ENCODE measurements at places on chromosomes 5 and 9.
A peak's percentile ranks its signal among the peaks of the same experiment; 100 is the strongest.

- no peak for DNase-seq
Observed at GRCh38 chr5:94776167-94776566, 157.7 kb downstream of the SLF1 start.

- DNase-seq: no peak
Observed at GRCh38 chr5:125411071-125411743, 664.8 kb upstream of the ZNF608 start.

- DNase-seq: no peak
Observed at GRCh38 chr5:76393035-76393680, 9.9 kb upstream of the IQGAP2 start.

DNA sequence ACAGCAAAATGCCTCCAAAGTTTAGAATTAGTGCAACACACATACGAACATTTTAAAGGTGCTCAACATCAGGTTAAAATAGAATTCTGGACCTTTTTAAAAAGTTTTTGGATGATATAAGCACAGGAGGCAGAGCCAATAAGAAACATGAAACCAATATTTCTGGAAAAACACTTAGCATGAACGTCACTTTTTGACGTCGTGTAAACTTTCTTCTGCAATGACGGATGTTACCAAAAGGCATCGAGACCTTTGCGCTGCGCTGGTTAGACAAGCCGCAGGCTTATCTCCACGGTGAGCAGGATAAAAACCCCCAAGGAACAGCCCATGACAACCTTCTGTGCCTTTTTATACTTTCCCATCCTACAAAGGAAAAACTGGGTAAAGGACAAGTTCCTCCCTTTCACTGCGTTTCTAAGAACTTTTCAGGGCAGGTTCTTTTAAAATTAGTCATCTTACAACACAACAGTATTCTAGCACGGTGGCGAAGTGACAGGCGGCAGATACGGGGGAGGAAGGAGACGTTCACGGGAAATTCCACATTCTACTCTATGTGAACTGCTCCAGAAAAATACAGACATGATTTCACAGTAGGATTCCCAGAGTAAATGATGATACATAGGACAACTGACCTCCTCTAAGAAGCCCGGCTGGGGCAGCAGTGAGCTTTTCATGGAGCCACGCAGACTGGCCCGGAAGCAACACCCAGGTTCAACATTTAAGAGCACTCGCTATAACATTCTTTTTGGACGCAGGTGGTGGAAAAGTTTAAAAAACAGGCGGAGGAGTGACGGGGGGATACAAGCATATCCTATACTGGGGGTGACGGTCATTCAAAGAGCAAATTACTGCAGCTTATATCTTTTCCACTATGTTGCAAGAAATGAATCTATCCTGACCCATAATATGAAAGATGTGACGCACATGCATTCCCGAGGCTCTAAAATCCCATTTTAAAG lies 52.4 kb downstream of the USP20 start:
- peak; percentile 76 for DNase-seq

GRCh38 chr5:140986117-140986521 lies 19.8 kb downstream of the PCDHAC2 start:
- no peak for DNase-seq

- DNase-seq: no peak
Observed at GRCh38 chr5:139635191-139635590, 13.0 kb upstream of the CXXC5 start.

- DNase-seq: no peak
Observed at GRCh38 chr5:124554746-124555578, 191.5 kb downstream of the ZNF608 start.

DNA sequence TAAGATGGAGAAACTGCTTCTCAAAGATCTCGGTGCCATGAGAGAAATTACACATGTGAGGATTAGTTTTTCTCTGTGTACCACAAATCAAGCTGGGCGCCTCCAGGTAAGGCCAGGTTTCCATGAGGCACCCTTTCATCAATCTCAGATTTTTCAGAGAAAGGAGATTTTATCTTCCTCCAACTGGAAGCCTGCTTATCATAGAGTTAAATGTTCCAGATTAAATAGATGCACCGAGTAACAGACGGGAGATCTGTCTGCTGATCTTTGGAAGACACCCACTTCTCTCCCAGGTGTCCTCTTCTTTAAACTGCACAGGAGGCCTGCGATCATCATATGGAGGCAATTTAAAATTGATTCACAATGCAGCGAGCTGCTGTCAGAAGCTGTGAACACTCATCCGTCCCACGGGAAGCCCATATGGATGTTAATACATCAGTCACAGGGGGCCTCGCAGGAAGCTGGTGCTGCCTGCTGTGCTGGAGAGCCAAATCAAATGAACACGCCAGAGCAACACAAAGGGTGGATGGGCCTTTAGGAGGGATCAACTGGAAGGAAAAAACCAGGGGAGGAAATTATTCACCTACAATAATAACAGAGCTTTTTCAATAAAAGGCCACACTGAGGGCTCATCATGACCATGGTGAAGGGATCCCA lies 93.3 kb downstream of the TLE1 start:
- DNase-seq: no peak

GRCh38 chr5:36305571-36306326 lies 4.0 kb upstream of the RANBP3L start:
- DNase-seq: no peak

All from stimulated activated naive CD8-positive, alpha-beta T cell treated with anti-CD3 and anti-CD28 coated beads, Interleukin-15, amount 100 ng/mL, for 72 hours (primary cell).